T follicular helper cell (primary cell): ENCODE measurements at places on chromosomes 2 and 18.

GRCh38 chr18:80154293-80154692 is 45.2 kb downstream of the ADNP2 start:
- no peak for DNase-seq

DNA sequence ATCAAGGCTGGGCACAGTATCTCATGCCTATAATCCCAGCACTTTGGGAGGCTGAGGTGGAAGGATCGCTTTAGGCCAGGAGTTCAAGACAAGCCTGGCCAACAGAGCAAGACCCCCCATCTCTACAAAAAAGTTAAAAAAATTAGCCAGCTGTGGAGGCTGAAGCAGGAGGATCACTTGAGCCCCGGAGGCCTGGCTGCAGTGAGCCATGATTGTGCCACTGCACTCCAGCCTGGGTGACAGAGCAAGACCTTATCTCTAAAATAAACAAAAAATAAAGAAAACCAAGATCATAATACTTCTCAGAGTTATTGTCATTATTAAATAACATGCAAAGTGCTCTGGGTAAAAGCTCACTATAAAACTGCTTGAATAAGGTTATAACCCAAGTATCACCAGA is 14.9 kb downstream of the IL1RN start:
- DNase-seq, result no peak

DNA sequence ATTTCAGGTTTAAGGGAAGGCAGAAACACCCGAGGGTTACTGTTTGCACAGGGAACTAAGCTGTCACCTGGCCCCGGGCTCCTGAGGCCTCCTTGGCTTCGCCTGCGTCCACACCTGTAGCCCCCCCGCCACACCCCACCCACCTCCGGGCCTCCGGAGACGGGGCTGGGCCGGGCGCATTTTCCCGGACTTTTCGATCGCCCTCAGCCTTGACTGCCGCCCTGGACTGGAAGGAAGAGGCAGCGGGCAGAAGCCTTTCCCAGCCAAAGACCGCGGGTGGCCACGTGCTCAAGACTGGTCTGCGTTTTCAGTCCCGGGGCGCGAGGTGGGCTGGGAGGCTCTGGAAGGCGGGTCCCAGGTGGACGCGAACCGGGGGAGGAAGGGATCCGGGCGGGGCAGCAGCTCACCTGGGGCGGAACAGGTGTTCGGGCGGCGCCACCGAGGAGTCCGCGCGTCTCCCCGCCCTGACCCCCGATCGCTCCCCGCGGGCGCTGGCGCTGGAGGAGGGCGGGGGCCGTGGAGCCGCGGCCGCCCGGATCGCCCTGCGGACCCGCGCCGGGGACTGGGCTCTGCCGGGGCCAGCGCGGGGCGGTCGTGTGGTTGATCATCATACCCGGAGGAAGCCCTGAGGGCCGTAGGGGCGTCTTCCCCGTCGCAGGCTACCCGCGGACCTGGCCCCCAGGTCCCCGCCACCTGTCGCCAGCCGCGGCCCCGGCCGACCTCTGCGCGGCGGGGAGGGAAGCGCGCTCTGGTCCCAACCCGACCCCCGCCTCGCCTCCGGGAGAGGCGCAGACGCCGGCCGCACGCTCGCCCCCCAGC is 3.2 kb downstream of the ID2 start:
- no peak for DNase-seq

DNA sequence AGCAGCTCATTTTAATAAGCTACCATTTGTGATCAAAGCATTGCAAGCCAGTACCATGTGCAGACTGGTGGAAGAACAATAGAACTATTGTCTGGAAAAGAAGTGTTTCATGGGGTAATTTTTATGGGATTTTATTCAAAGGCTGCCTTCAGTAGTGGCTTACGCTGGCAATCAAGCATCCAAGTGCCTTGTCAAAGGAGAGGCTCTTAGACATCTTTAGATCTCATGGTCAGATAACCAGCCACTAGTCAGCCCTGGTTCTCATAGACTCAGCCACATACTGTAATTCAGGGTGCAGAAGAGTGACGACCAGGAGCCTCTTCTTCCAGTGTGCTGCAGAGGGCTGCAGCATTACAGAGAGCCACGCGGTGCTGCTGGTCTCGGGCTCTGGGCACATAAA is 98.5 kb upstream of the NOSTRIN start:
- no peak for DNase-seq
